Regular cardiac myocyte (primary cell): ENCODE measurements at places on chromosomes 2 and 18. TPM values are rescaled to one million over a fixed set of nuclear protein-coding genes. Genes with fewer than 3 reads are reported as not detected.

The SKA1 gene
- total RNA-seq = 2.8 and 19.6 TPM in 2 replicates

The ABCG8 gene
- not detected in 2 replicates for total RNA-seq

The GPR45 gene
- total RNA-seq = not detected in 2 replicates

The HOXD10 gene
- total RNA-seq = under 0.01 and 0.19 TPM in 2 replicates

The MZT2A gene
- total RNA-seq = 64.0 and 93.3 TPM in 2 replicates

The ABCB11 gene
- total RNA-seq = not detected in 2 replicates

The CCNT2 gene
- total RNA-seq = 18.8 and 23.7 TPM in 2 replicates

The MIB1 gene
- total RNA-seq = 64.6 and 83.2 TPM in 2 replicates

The ERMN gene
- total RNA-seq = 0.19 and 0.28 TPM in 2 replicates

The FRZB gene
- under 0.01 and 0.19 TPM in 2 replicates for total RNA-seq

The TCF23 gene
- total RNA-seq = not detected in 2 replicates

The FAM228A gene
- 0.38 and 0.85 TPM in 2 replicates for total RNA-seq

The IL1F10 gene
- not detected in 2 replicates for total RNA-seq

The GMPPA gene
- 50.2 and 71.5 TPM in 2 replicates for total RNA-seq

The AP1S3 gene
- 18.0 and 28.0 TPM in 2 replicates for total RNA-seq

The SNTG2 gene
- 0.28 and 1.3 TPM in 2 replicates for total RNA-seq

The HOXD4 gene
- 0.56 TPM in 1 of 2 replicates, not detected in the other for total RNA-seq

The FOXI3 gene
- total RNA-seq = not detected in 2 replicates

The MCEE gene
- 16.5 and 23.1 TPM in 2 replicates for total RNA-seq

The SPTBN1 gene
- total RNA-seq = 456 and 469 TPM in 2 replicates

The GPR35 gene
- 0.19 and 0.85 TPM in 2 replicates for total RNA-seq

The SCYGR4 gene
- total RNA-seq = not detected in 2 replicates

The PTPRM gene
- total RNA-seq = 19.9 and 72.4 TPM in 2 replicates

The TLX2 gene
- under 0.01 TPM in 1 of 2 replicates, not detected in the other for total RNA-seq

The FSHR gene
- total RNA-seq = not detected in 2 replicates

The CTAGE1 gene
- total RNA-seq = 0.28 TPM in 1 of 2 replicates, not detected in the other

The TUBA3E gene
- total RNA-seq = not detected in 2 replicates

The CWC22 gene
- total RNA-seq = 16.3 and 27.4 TPM in 2 replicates

The DSC1 gene
- under 0.01 TPM in 1 of 2 replicates, not detected in the other for total RNA-seq

The CFC1 gene
- not detected in 2 replicates for total RNA-seq

The WNT10A gene
- under 0.01 and 0.19 TPM in 2 replicates for total RNA-seq

The ARHGAP15 gene
- total RNA-seq = not detected in 2 replicates

The GPR39 gene
- total RNA-seq = 2.3 and 2.8 TPM in 2 replicates

The CNDP1 gene
- not detected in 2 replicates for total RNA-seq

The UPP2 gene
- 0.28 TPM in 1 of 2 replicates, not detected in the other for total RNA-seq

The QPCT gene
- 3.8 and 35.0 TPM in 2 replicates for total RNA-seq

The CREG2 gene
- total RNA-seq = 0.38 and 1.1 TPM in 2 replicates

The DNAH7 gene
- 0.19 and 0.56 TPM in 2 replicates for total RNA-seq

The CD207 gene
- total RNA-seq = not detected in 2 replicates

The SPC25 gene
- under 0.01 and 8.6 TPM in 2 replicates for total RNA-seq

The HAAO gene
- 0.38 and 0.56 TPM in 2 replicates for total RNA-seq

The GAL3ST2 gene
- total RNA-seq = 0.19 and 0.85 TPM in 2 replicates

The MOGAT1 gene
- total RNA-seq = not detected in 2 replicates

The ALK gene
- total RNA-seq = under 0.01 TPM in 1 of 2 replicates, not detected in the other
